ENCODE measurements at places on chromosomes 3 and 15.

DNA sequence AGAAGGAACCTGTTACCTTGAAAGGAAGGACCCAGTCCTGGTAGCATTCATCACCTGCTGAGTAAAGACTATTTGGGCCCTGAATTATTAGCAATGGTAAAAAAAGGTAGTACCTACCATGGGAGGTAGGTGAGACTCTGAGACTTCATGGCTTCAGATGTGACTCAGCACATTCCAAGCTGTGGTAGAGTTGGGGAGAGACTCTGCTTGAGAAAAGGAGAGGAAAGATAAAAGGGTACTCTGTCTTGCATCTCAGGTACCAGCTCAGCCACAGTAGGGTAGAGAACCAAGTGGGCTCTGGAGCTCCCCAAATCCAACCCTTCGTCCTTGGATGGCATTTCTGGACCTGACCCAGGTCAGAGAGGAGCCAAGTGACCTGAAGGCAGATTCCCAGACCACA, 430.4 kb downstream of the TBL1XR1 start:
- no peak for DNase-seq

DNA sequence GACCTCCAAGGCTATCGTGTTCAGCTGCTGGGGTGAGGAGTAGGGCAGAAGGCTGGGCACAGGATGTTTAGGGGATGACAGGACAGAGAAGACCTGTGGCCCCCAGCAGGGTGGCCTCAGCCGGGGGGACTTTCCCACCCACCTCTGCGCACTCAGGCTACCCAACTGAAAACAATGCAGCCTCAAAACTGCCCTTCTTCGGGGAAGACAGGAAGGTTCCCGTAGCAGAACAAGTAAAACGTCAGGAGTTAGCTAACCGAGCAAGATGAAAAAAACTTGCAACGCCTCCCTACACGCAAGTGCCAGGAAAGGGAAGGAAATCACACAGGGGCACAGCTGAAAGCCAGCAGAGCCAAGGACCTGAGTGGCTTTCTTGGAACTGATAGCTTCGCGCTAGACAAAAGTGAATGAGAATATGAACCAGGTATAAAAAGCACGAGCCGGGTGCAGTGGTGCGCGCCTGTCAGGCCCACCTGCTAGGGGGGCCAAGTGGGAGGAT, 38.4 kb upstream of the FURIN start:
- DNase-seq, result no peak

DNA sequence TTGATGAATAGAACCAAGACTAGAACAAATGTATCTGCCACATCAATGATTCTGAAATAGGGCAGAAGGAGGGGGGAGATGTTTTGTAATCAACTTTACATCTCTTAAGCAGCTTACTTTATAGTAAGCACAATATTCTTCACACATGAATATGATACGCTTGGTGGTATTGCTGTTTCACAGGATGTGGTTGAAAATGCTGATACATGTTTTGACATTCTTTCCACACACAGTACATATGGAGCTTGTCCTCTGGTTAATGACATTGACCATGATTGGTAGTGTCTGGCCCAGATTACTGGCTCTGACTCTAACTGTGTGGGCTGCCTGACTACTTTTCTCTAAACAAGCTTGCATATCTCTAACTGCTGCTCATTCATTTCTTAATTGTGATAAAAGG, 168.9 kb downstream of the KLHL25 start:
- no peak for DNase-seq

DNA sequence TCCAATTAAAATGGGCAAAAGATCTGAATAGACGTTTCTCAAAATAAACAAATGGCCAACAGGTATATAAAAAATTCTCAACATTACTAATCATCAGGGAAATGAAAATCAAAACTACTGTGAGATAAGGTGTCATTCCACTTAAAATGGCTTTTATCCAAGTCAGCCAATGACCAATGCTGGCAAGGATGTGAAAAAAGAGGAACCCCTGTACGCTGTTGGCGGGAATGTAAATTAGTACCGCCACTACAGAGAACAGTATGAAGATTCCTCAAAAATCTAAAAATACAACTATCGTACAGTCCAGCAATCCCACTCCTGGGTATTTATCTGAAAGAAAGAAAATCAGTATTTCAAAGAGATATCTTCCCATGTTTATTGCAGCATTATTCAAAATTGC, 176.9 kb upstream of the STT3B start:
- DNase-seq, result no peak

GRCh38 chr3:128366136-128366535, 100.6 kb downstream of the DNAJB8 start:
- no peak for DNase-seq

DNA sequence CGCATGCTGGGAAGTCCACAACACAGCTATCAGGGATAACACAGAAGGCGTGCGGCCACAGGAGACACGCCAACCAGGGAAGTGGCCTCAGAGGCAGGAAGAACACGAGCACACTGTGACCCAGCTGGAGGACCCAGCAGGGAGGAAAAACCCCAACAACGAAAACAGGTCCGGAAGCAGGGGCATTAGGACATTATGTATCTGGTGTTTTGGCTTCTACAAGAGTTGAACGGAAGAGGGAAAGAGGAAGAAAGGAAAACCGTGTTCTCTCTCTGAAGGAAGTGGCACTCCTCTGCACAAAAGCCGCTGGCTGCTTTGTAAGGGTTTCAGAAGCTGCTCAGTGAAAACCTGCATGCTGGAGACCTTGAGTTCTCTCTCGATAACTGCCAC, 61.8 kb downstream of the HACD2 start:
- no peak for DNase-seq

DNA sequence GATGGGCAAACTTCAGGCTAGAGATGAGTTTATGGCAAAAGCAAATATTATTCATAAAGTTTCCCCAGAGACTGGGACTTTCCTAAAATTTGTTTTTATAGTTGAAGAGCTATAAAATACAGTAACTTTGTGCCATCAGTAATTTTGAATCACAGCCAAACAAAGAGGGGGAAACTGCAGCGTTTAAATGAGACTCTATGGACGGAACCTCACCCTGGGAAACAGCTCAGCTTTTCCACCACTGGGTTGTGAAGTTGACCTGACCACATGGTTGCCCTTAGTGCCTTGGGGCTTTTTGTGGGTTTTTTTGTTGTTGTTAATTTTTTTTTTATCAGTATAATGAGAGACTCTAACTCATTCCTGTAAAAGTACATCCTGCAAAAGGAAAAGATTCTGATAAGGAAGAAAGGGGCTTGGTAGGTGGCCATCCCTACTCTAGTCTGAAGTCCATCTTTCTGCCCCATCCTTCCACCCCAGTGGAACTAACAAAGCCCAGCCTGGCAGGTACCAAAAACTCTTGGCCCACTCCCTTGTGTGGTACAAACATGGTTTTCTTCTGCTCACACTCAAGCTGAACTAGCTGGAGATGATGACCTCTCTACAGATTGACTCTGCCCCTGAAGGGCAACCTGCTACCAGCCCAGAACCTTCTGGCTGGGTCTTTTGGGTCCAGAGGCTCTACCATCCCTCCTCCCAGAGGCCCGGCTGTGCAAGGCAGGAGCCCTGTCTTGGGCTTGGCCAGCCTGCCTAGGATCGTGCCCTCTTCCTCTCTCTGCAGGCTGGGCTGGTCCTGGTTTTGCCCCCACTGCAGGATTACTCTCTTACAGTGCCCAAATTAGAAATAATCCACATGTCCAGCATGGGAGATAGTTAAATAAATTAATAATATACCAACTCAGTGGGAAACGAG, 41.2 kb downstream of the RLBP1 start:
- no peak for DNase-seq

DNA sequence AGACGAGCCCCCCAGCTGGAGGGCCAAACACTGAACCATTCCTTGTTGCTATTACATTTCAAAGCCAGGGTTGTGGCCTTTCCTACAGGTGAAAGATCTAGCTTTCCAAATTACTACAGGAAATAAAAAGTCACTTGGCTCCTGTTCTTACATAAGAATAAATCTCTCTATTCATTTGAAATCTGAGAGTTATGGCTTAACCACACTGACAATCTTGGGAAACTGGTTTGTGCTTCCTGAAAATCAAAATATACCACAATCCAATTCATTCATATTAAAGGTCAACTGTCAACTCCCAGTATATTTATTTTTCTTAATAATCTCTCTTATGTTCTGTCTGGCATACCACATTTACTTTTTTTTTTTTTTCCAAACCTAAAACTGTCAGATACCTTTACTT, 103.7 kb upstream of the LMOD3 start:
- DNase-seq, result no peak

GRCh38 chr3:159798951-159799350, 189.7 kb upstream of the IL12A start:
- DNase-seq, result no peak

DNA sequence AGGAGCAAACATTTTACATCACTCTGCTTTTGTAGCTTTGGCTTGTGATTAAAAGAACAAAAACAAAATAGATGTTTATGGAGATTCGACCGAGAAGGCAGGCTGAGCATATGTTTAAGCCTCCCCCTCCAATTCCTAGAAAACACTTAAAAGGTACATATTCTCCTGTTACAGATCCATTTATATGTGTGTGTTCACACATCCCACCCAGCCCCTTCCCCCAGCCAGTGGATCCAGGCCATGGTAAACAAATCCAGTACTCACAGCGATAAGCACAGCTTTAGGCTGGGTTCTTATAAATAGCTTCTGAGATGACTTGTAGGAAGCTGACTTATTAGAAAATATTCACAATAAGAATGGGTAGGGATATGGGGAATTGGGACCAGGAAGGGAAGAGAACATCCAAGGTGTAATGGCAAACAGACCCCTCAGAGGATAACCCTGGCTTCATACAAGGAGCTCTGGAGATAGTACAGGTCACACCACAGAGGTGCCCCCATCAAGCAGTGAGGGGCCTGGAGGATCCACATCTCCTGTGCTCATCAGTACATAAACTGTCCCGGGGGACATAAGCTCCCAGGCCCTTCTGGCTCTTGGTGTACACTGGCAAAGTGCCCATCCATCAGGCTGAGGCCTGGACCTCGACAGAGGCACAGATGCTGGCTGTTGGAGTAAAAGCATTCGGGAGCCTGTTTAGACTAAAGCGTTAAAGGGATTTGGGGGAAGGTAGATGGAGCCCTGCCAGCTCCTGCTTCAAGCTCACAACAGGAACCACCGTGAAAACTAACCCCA, 70.0 kb upstream of the UBE2E1 start:
- DNase-seq, result peak; percentile 70

- no peak for DNase-seq
These were observed 16.5 kb downstream of the ZXDC start for GRCh38 chr3:126459111-126459762.

DNA sequence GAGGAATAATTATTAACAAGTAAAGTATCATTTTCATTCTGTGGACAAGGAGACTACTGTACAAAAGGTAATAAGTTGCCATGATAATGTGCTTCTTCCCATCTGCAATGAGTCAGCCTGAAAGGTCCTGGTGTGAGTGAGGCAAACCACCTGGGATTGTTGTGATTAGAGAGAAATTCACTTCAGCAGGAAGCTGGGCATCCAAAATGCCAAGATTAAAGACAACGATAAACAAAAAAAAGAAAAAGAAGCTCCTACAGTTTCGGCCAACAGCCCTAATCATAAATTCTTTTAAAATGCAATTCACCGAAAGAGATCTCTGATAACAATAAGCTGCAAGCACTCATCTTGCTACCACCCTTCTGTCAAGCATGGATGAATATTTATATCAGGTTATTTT, 507.8 kb downstream of the TUSC7 start:
- DNase-seq, result no peak

DNA sequence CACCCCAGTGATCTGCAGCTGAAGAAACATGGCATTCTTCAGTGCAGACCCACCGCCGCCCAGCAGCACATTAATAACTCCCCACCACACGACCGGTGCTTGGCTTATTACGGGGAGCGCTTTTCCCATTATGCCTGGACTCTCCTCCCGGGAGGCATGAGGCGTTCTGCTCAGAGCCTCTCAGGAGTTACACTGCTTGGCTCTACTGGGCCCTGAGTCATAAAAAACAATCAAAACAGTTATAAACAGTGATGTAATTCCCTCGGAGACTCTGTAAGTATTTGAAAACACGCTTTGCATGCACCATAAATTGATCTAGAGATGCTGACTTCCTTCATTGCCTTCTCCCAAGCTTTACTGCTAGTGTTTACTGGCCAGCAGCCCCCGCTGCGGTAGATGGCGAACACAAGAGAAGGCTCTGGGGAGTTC, 77.1 kb upstream of the SNRPA1 start:
- DNase-seq, result no peak

GRCh38 chr3:162933656-162934055, 1437.0 kb downstream of the OTOL1 start:
- no peak for DNase-seq

- DNase-seq, result no peak
These were observed 19.4 kb downstream of the ZPLD1 start for GRCh38 chr3:102454181-102454580.

GRCh38 chr3:134075846-134076245, 46.1 kb upstream of the SLCO2A1 start:
- DNase-seq, result no peak

- DNase-seq, result no peak
These were observed 11.1 kb upstream of the MUC20 start for GRCh38 chr3:195709676-195710085.

DNA sequence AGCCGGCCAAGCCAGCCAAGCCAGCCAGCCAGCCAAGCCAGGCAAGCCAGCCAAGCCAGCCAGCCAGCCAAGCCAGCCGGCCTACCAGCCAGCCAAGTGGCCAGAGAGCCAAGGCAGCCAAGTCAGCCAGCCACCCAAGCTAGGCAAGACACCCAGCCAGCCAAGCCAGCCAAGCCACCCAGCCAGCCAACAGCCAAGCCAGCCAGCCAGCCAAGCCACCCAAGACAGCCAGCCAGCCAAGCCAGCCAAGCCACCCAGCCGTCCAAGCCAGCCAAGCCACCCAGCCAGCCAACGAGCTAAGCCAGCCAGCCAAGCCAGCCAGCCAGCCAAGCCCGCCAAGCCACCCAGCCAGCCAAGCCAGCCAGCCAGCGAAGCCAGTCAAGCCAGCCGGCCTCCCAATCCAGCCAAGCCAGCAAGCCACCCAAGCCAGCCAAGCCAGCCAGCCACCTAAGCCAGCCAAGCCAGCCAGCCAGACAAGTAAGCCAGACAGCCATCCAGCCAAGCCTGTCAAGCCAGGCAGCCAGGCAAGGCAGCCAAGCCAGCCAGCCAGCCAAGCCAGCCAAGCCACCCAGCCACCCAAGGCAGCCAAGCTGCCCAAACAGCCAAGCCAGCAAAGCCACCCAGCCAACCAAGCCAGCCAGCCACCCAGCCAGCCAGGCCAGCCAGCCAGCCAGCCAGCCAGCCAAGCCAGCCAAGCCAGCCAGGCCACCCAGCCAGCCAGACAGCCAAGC, 200.5 kb downstream of the GOLGA6L6 start:
- DNase-seq, result no peak

DNA sequence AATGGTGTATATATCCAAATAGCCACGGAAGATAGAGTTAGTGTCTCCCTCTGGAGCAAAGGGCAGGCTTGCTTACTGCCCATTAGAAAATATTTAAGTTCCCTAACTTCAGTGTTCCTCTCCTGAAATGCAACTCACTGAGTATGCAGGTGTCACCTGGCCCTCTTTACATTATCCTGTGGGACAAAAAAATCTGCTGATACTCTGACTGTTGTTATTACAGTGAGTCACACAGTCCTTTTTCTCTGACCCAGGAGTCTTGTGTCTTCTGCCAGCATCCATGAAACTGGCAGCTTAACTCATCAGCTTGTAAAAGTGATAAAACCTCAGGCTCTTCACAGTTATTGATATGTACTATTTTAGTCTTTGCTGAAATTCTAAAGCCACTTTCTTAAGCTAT, 42.2 kb upstream of the RASGRF1 start:
- no peak for DNase-seq

GRCh38 chr3:8143186-8143585, 358.4 kb upstream of the LMCD1 start:
- DNase-seq, result no peak

- DNase-seq, result no peak
These were observed 24.4 kb downstream of the LARS2 start for GRCh38 chr3:45412763-45413162.

- DNase-seq, result no peak
These were observed 11.8 kb downstream of the PARP15 start for GRCh38 chr3:122589297-122589696.
